ENCODE measurements at places on chromosomes 7 and 10.

DNA sequence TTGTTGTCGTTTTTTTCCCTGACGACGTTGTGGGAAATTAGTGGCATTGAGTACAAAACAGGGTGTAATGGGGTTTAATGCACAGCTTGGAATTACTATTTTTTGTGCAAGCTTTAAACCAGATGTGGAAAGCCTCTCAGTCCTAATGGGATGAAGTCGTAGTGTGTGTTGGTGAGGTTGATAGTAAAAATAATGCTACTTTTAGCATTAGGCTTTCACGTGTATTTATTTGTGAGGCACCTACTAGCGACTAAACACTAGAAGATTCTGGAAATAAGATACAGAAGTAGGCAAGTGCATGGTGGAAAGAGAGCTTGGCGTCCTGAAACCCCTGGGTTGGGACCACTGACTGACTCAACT is 588 bp upstream of the ORC5 start:
- no peak for DNase-seq

- DNase-seq = no peak
Measured at GRCh38 chr7:70415179-70415972, 716.6 kb upstream of the GALNT17 start.

- DNase-seq = no peak
Measured at GRCh38 chr10:69502589-69502988, 51.3 kb downstream of the TSPAN15 start.

DNA sequence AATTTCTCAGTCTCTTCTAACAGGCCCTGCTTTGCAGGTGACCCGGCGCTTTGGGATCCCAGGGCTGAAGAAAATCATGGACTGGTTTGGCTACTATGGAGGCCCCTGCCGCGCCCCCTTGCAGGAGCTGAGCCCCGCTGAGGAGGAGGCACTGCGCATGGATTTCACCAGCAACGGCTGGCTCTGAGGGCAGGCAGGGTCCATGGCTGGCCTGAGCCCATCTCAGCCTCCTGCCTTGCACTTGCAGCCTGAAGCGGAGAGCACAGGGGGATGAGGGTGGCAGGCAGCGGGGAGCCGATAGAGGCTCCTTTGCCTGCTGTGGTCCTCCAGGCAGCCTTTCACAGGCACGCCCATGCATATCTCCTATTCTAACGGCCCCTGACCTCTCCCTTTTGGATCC is 21.8 kb downstream of the MORN4 start:
- no peak for DNase-seq

- DNase-seq = peak; percentile 30
Measured at GRCh38 chr10:103193107-103193819, at the start of gene NT5C2. Gene NT5C2 (minus strand): TSS chr10:103193272. CDS start chr10:103174958, 18,314 bp downstream.

- no peak for DNase-seq
Measured at GRCh38 chr10:122089311-122090017, 100.5 kb downstream of the TACC2 start.

- DNase-seq = no peak
Measured at GRCh38 chr7:43847496-43847895, 21.8 kb downstream of the MRPS24 start.

DNA sequence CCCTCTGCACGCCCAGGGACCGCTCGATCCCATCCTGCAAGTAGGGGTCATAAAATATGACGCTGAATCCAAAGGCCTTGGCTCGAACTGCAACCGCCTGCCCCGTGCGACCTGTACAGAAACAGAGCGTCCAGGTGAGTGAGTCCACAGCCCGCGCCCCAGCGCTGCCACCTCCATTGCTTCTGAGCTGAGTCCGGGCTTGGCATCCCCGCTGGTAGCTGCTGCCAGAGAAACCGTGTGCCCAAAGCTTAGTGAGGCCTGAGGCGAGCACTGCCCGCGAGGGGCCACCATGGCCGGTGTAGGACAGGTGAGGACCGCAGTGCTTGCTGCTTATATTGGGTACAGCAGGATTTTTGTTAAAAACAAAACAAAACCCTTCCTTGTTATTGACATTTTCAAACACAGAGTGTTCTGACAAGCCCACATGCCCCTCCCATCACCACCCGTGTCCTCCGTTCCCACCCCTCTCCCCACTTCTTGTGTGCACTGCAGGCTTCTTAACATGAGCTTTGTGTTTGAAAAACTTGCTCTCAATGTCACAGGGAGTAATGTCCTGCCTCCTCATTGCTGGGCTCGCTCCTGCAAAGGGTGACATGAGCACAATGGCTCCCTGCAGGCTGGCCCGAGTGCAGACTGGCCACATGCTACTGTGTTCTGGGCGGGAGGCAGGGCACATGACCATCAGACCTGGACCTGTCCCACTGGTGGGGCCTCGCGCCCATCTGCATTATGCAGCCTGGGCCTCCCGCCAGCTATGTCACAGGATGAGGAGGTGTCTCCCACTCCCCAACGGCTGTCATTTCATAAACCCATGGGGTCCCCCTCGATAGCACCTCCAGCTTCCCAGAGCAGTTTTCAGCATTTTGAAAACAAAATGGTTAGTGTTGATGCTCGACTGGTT is 52.9 kb downstream of the ZRANB1 start:
- DNase-seq = no peak

- no peak for DNase-seq
Measured at GRCh38 chr7:140591180-140591902, 49.3 kb downstream of the DENND2A start.

DNA sequence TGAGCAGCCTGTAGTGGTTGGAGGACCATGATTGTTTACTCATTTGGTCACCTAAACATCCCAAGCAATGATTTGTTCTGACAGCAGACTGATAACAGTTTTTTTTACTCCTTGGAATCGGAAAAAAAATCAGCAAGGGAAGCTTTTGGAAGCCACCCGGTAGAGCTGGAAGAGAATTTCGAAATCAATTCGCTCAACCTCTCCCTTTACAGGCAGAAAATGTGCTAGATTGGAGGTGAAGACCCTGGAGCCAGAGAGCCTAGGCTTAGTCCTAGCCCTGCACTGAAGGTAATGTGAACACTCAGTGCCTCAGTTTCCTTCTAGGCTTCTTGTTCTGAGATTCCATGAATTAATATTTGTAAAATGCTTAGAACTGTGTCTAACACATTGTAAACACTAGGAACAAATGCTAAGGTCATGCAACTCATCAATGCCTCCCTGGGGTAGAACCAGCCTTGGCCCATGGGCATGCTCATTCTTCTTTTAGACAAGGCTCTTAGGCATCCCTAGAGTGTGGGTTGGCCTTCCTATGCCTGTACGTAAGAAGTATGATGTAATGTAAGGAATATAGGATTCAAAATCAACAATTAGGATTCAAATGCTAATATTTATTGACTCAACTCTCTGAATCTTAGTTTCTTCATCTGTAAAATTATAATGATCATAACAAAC is 52.7 kb downstream of the MET start:
- no peak for DNase-seq

- DNase-seq = peak; percentile 8
Measured at GRCh38 chr7:12803542-12803941, 116.1 kb downstream of the ARL4A start.

- DNase-seq = no peak
Measured at GRCh38 chr10:48462482-48463020, 142.3 kb downstream of the ARHGAP22 start.

Measured in NCI-H774 (cell line).